ENCODE measurements at places on chromosomes 4 and X.

DNA sequence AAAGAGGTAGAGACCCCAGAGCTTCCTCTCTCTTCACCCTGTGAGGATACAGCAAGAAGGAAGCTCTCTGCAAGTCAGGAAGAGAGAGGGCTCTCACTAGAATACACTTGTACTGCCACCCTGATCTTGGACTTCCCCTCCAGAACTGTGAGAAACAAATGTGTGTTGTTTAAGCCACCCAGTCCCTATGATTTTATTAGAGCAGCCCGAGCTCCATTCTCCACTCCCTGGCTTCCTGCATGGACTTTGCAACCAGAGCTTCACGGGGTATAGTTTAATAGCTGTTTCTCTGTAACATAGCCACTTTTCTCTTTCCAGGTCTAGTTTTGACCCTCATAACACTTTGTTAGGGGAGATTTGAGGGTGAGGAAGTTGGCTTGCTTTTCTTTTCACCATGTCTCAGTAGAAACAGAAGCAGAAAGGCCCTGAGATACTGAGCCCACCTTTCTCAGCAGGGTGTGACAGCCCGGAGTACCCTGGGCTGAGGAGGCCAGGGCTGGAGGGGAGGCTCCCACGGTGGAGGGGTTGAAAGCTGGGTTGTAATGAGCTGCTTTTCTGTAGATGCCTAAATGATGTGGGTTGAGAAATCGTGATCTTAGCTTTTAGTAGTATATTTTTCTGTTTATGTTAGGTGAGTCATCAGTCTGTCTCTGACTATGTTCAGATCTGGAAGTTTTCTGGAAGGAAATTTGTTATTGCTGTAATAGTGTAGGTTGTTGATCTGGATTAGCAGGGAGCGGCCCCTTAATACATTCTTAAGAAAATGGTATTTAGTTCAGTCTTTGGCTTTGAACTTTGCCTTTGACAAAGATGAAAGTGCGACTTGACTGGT lies 118.6 kb downstream of the PTTG2 start:
- no peak for DNase-seq

DNA sequence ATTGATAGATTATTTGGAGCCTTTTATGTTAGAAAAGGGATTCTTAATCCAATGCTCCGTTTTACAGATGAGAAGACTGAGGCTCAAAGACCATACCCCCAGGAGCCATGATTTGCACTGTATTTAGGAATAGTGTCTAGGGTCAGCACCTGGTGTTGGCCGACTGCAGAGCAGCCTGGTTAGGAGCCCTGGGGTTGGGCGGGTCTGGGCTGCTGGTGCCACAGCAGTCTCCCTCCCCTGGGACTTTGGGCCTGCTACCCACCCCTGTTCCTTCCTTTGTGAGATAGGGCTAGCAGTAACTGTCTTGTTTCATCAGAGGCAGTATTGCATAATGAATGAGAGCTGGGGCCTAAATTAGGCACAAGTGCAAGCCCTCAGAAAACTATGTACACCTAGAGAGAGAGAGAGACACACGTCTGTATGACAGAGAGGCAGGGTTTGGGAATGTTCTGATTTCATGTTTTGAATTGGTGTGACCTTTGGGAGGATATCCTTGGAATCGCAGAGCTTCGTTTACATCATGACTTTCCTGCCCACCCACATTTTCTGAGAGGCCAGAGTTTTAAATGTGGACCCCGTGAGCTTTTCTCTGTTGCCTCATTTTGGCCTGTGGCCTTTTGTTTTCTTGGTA lies 111.7 kb downstream of the PTTG2 start:
- no peak for DNase-seq

DNA sequence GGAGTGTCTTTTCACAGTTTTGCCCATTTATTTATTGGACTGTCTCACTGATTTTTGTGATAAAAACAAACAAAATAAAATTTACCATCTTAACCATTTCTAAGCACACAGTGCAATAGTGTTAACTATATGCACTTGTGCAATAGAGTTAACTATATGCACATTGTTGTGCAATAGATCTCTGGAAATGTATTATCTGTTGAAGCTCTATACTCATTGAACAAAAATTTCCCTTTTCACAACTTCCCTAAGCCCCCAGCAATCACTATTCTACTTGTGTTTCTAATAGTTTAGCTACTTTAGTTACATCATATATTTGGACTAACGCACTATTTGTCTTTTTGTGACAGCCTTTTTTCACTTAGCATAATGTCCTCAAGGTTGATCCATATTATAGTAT lies 59.7 kb upstream of the BEX4 start:
- no peak for DNase-seq

- DNase-seq, result no peak
These were observed 651.1 kb downstream of the ANKRD50 start for GRCh38 chr4:124061413-124061812.

DNA sequence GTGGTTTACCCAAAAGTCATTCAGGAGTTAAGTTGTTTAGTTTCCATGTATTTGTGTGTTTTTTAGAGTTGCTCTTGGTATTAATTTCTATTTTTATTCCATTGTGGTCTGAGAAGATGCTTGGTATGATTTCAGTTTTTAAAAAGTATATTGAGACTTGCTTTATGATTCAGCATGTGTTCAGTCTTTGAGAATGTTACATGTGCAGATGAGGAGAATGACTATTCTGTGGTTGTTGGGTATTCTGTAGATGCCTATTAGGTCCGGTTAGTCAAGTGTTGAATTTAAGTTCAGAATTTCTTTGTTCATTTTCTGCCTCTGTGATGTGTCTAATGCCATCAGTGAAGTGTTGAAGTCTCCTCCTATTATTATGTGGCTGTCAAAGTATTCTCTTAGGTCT lies 249.4 kb downstream of the ARHGAP10 start:
- DNase-seq, result no peak

GRCh38 chr4:66554826-66555225 lies 884.5 kb upstream of the EPHA5 start:
- DNase-seq, result no peak

GRCh38 chr4:37541956-37542355 lies 144.2 kb downstream of the RELL1 start:
- DNase-seq, result no peak

DNA sequence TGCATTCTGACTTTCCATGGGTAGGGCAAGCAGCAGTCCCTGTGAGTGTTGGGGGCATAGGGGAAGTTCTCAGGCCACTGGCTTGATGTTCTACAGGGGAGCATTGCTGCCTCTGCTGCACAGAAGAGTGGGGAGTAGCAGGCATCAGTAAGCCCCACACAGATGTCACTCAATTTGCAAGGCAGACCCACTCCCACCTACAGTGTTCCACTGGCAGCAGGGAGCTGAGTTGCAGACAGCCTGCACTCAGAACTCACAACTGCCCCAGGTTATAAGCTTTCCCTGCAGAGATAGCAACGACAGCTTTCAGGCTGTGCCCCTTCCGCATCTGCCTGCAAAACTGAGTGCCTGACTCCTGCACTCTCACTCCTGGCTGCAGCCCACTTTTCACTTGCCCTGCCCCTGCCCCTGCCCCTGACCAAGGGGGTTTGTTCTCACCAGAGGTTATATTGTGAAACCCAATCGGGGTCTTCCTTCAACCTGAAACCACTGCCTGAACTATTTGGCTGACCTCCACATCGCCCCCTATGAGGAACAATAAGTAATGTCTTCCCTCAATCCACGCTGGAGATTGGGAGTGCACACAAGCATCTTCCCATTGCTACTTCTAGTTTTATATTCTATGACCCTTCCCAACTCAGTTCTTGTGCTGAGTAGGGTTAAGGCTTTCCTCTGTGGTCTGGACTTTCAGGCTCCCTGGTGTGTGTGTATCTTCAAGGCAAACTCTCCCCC lies 227.4 kb upstream of the CXorf51B start:
- DNase-seq, result no peak

DNA sequence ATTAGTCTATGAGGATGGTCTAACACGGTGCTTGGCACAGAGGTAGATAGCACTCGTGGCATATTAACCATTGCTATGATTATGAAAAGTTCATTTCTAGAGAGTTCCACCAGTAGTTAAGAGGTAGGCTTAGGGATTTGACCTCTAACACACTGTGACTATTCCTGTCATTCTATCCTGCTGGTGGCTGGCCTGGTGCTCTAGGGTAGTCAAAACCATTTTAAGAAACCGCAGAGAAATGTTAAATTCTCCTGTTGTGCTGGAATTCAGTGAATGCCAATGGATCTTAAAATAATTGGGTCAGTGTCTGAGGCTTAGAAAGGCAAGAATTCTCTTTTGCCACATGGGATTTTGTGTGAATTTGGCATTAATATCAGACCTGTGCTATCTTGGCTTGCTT lies 53.9 kb downstream of the VGLL1 start:
- no peak for DNase-seq

DNA sequence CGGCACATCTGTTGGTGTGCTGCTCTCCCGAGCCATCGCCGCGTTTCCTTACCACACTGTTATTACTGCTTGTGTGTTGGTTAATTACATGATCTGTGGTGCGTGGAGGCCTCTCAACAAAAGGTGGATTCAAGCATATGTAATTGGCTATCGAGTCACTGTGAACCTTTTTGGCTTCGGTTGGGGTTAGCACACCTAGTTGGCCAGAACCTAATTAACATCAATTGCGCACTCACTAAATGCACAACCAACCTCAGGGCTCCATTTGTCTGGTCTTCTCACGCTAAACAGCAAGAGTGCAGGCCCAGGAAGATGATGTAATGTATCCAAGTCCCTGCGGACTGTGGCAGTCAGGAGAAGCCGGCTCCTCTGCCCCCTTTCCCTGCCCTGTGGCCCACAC lies 17.4 kb downstream of the ENPP6 start:
- DNase-seq, result no peak

Measured in right hindlimb (tissue), 1 donor.